GM12892 (cell line): ENCODE measurements at places on chromosomes 3 and 15.

- DNase-seq: no peak
These were observed 3.9 kb upstream of the ARPP21 start for GRCh38 chr3:35635407-35635806.

- DNase-seq: no peak
These were observed 89.2 kb downstream of the MYO5A start for GRCh38 chr15:52439470-52439869.

- DNase-seq: no peak
These were observed 10.5 kb downstream of the ITIH4 start for GRCh38 chr3:52819936-52820335.

DNA sequence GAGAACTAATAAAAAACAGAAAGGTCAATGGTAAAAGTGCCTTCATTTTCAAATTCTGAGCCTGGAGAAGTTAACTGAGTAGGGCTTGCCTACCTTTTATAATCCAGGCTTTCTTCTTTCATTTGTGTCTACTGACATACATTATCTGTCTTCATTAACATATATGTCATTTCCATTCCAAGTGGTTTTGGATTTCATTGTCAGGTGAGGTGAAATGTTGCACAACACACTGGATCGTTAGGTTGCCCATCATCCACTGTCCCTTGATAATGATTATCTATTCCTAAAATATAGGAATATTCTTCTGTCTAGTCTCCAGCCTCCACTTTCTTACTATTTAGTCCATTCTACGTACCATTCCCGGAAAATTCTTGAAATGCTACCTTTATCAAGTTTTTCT lies 55.0 kb upstream of the CP start:
- DNase-seq: no peak

- DNase-seq: no peak
These were observed 264.5 kb downstream of the CHST2 start for GRCh38 chr3:143384076-143384475.

DNA sequence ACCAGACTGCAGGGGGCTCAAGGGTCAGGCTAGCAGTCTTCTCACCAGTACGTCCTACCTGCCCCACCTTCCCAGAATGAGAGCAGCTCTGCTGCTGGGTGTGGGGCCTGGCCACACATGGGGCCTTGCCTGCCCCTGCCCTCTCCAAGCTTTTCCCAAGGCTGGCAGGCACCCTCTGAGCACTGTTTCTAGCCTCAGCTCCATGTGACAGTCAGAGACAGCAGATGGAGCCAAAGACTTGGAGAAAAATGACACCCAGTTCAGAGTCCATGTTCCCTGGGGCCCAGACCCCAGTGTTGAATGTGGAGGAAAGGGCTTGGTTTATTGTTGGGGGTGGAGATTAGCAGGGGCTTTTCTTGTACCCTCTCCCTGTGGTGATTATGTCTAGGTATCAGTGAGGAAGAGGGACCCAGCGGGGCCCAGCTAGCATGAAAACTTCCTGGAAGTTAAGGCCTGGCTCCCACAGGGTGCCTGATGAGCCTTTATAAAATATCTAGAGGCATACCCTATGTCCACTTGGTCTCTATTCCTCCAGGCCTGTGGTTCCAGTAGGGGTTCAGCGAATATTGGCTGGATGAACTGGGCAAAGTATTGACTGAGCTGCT lies 153.8 kb downstream of the EEFSEC start:
- DNase-seq: no peak

GRCh38 chr15:67101911-67102598 lies 36.7 kb downstream of the SMAD3 start:
- DNase-seq: no peak

- no peak for DNase-seq
These were observed 40.5 kb downstream of the FEZF2 start for GRCh38 chr3:62332835-62333244.

GRCh38 chr3:162421721-162422120 lies 925.1 kb downstream of the OTOL1 start:
- no peak for DNase-seq

DNA sequence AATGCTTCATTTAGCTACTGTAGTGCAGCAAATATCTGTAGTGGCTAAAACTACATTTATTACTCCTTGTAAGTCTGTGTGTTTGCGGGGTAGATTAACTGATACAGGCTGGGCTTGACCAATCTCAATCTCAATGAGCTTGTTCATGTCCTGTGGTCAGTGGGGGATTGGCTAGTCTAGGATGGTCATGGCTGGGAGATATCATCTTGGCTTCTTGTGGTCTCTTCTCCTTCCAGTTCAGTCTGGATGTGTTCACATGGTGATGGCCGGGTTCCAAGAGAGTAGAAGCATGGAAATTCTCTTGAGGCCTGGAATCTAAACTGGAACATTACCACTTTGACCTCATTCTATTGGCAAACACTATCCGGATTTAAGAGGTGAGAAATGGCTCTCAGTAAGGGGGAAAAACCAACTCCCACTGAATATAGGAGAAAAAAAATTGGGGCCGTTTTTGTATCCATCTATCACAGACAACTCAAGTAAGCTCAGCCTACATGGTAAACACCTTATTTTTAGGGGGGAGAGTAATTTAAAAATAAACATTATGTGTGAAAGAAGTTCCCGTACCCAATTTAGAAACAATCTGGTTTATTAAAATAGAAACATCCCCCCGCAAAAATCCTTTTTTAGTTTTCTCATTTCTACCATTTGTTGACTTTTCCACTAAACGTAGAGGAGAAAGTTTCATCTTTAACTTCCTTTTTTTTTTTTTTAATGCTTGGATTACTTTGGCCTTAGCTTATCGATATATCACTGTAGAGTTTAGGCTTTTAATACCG lies 284.9 kb upstream of the TBC1D5 start:
- DNase-seq: no peak

- no peak for DNase-seq
These were observed 36.3 kb downstream of the SLITRK3 start for GRCh38 chr3:165159760-165160421.

GRCh38 chr3:69085833-69086722 lies 1.3 kb downstream of the ARL6IP5 start:
- DNase-seq: no peak

GRCh38 chr15:59300618-59301139 lies 72.0 kb downstream of the MYO1E start:
- DNase-seq: no peak

DNA sequence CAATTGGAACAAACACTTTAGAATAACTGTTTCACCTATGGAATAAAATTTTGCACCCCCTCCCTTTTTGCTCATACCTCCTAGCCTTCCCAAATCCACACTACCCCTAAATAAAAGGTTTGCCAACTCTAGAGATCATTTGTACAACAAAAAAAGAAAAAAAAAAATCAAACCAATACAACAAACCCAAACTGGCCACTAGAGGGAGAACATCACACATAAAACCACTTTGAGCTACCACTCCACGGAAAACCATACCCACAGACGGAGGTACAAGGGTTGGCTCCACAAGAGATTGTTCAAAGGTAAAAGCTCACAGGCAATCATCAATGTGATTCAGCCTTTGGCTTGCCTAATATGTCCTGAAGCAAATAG lies 47.6 kb downstream of the SETMAR start:
- peak; percentile 38 for DNase-seq

GRCh38 chr3:62134061-62134496 lies 239.3 kb downstream of the FEZF2 start:
- DNase-seq: no peak

- DNase-seq: no peak
These were observed 8.5 kb downstream of the EPB42 start for GRCh38 chr15:43212299-43212698.

- no peak for DNase-seq
These were observed 113.6 kb downstream of the POLR2M start for GRCh38 chr15:57820119-57820518.

DNA sequence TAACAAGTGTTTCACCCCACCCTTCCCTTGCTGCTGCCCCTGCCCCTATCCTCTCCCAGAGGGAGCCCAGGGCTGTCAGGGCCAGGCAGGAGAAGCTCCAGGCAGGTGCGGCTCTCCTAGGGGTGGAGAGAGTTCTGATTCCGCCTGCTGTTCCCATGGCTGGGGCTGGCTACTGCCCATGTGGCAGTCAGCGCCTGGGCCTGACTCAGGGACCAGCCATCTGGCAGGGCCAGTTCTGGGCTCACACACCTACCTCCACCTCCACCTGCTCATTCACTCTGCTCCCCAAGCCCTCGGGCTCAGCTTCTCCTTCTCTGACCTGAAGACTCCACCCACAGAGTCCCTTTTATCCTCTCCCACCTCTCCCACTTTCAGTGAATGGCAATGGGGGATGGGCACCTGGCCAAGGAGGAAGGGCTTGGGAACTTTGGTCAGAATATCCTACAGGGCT lies 23.4 kb downstream of the AMOTL2 start:
- no peak for DNase-seq

GRCh38 chr3:194731506-194732073 lies 45.9 kb downstream of the FAM43A start:
- DNase-seq: no peak

- no peak for DNase-seq
These were observed 5.1 kb downstream of the PPP1R2 start for GRCh38 chr3:195537995-195538394.

- no peak for DNase-seq
These were observed 53.0 kb upstream of the FGD5 start for GRCh38 chr3:14765576-14766427.

DNA sequence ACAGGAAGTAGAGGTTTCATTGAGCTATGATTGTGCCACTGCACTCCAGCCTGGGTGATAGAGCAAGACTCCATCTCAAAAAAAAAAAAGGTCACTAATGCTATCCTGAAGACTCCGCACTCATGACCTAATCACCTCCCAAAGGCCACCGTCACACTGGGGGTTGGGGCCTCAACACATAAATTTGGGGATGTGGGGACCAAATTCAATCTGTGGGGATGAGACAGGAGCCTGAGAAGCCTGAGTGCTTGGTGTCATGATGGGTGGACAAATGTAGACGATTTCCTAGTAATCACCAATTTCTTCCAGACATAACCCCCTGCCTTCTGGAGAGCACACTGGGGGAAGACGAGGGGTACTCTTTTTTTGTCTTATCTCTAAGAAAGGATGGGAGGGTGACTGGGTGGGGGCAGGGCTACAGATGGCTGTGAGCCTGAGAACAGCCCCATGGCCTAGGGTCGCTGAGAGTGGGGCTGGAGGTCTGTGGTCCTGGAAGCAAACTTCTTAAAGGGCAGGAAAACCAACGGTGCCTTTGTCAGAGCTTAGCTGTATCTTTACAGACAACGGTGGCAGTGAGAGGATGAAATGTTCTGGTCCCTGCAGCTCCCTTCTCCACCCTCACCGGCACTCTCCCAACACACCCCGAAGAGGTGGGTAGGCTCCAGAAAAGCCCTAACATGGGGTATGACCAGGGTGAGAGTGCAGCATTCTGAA lies 16.6 kb upstream of the KLF13 start:
- no peak for DNase-seq

DNA sequence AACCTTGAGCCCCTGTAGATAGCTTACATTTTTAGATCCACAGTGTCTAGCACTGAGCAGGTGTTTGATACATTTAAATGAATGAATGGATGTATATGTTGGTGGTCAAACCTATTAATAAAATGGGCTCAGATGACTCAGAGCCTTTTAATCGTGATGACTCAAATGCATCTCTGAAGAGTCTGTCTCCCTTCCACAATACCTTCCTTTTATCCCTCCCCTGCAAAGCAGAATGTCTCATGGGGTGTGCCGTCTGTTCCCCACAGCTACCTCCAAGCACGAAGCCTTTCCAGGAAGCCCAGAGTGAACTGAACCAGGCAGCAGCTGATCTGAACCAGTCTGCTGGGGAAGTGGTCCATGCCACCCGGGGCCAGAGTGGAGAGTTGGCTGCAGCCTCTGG lies 303.5 kb upstream of the TPM1 start:
- no peak for DNase-seq

- DNase-seq: no peak
These were observed 80.4 kb downstream of the TRANK1 start for GRCh38 chr3:36864180-36865053.

DNA sequence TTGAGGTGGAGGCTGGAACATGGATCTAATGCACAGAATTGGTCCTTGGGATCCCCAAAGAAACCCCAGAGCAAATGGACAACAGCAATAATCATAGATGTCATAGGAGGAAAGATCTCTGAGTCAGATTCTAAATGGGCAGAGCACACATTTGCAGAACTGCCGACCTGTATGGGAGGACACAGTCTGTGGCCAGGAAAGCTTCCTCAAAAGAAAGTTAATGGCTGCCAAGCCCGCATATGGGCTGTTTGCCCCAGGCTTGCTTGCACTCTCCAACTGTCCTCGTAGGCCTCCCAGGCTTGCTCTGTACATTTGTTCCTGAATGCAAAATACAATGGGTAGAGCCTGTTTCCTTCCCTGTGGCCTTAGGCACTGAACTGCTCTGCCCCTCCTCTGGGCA lies 102.0 kb upstream of the PLXNA1 start:
- no peak for DNase-seq

GRCh38 chr3:78632925-78633553 lies 1134.8 kb downstream of the ROBO1 start:
- DNase-seq: no peak

DNA sequence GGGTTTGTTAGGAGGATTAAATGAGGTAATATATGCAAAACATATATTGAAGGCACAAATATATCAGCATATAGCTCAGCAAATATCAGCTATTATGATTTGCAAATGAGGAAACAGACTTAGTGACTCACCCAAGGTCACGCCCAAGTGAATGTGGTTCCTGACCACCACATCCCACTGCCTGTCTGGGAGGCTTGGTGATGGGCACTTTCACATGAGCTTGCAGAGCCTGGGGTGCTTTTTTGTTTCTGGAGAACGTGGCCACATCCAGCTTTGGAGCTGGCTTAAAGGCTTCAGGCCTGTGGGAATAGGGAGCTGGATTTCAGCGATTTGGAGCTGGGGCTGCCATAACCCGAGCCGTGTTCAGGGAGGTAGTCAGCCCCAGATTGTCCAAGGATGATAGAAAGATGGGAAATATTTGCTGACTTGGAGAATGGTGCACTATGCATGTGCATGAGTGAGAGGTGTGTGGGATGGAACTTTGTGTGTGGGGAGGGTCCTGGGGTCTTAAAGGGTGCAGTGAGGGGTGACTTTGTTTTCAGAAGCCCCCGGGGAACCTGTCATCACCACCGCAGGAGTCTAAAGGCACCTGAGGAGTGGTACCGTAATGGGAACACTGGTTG lies 12.0 kb upstream of the FGD5 start:
- DNase-seq: no peak

DNA sequence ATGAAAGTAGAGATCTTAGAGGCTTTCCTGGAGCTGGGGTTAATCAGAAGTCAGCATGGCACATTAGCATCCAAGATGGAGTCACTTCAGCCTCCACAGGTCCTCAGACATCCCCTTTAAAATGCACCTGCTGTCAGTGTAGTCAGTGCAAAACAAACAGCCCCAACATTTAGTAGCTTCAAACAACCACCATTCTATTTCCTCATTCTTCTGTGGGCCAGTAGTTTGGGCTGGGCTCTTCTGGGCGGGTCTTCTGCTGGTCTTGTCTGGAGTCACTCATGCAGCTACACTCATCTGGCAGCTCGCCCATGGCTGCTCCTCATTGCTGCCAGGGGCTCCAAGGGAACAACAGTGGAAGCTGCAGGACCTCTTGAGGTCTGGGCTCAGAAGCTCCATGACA lies 99.9 kb downstream of the TLE3 start:
- DNase-seq: no peak

- DNase-seq: no peak
These were observed 142.8 kb downstream of the OCA2 start for GRCh38 chr15:27956285-27956684.

GRCh38 chr3:147395899-147396711 lies 10.2 kb downstream of the ZIC4 start:
- no peak for DNase-seq

GRCh38 chr3:152416808-152417580 lies 148.3 kb downstream of the MBNL1 start:
- no peak for DNase-seq
